ENCODE measurements at places on chromosomes 2 and 18.
A peak's percentile ranks its signal among the peaks of the same experiment; 100 is the strongest.

- H3K27me3 ChIP-seq: no peaks in the 10 kb centered on the region
- DNase-seq: no peak
- no peaks in the 10 kb centered on the region for H3K36me3 ChIP-seq
These were observed 4.1 kb downstream of the ITGA4 start for GRCh38 chr2:181461056-181461997.

DNA sequence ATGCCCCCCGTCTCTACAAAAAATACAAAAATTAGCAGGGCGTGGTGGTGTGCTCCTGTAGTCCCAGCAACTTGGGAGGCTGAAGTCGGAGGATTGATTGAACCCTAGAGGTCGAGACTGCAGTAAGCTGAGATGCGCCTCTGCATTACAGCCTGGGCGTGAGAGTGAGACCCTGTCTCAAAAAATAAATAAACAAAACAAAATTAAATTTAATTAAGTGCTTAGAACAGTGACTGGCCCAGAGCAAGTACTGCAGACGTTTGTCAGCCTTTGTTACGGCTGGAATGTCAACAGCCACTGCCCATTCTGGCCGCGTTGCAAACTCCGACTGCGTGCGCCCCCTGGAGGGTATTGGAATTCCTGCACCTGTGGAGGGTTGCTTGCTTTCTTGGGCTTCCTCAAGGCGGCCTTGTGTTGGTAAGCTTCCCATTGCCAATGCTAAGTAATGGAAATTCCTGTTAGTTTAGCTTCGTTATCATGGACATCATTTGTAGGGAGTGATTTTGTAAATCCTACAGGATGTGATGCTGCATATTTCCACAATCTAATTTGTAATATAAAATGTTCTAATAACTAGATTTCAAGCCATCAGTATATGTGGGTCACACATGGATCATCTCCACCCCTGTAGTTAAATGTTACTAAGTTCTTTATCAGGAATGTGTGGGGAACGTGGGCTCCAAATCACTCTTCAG is 15.9 kb upstream of the ATP6V1B1 start:
- H3K4me3 ChIP-seq: no peak overlapping the region
- H3K36me3 ChIP-seq: no peaks in the 10 kb centered on the region
- H3K27ac ChIP-seq: no peak overlapping the region
- DNase-seq: peak; percentile 92

DNA sequence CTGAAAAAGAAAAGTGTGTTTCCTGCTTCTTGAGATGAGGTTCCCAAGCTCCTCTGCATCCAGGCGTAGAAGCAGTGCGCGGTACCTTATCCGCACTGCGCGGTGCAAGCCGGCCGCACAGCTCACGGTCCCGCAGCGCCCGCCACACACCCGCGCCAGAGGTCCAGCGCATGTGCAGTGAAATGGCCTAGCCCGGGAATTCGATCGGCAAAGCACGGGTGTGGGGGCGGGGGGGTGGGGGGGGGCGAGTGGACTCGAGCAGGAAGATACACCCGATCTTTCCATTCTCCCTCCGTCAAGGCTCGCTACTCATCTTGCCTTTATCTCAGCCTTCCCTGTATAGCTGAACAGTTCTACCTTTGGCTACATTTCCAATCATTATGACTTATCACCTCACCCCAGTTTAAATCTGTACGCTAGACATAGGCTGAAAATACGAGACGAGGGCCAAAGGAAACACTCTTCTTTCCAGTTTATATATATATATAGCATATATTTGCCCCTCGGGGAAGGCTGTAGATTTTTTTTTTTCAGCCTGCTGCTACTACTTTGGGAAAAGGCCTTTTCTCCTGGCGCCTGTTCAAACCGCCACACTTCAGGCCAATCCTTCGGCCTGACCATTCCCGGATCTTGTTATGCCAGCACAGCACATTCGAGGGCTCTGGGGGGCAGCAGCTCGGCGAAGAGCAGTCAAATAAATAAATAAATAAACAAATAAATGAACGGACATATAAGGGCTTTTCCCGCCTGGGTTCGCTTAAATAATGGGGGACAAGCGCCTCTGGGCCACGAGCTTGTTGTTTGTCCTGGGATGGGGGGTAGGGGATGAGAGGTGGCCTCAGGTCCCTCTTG is 10.4 kb downstream of the HOXD8 start:
- no peaks in the 10 kb centered on the region for H3K36me3 ChIP-seq
- no peak overlapping the region for H3K27ac ChIP-seq
- H3K4me1 ChIP-seq: no peaks in the 10 kb centered on the region
- peak overlapping the region; percentile 70 for H3K4me3 ChIP-seq
- no peaks in the 10 kb centered on the region for H3K27me3 ChIP-seq
- DNase-seq: no peak

GRCh38 chr2:106124106-106124756 is 69.9 kb downstream of the UXS1 start:
- no peak for DNase-seq
- no peak overlapping the region for H3K4me3 ChIP-seq
- H3K27me3 ChIP-seq: no peaks in the 10 kb centered on the region

- no peak overlapping the region for H3K27ac ChIP-seq
- peaks cover 82% of the 10 kb centered on the region for H3K27me3 ChIP-seq
These were observed 96.3 kb downstream of the EVA1A start for GRCh38 chr2:75464348-75464946.

DNA sequence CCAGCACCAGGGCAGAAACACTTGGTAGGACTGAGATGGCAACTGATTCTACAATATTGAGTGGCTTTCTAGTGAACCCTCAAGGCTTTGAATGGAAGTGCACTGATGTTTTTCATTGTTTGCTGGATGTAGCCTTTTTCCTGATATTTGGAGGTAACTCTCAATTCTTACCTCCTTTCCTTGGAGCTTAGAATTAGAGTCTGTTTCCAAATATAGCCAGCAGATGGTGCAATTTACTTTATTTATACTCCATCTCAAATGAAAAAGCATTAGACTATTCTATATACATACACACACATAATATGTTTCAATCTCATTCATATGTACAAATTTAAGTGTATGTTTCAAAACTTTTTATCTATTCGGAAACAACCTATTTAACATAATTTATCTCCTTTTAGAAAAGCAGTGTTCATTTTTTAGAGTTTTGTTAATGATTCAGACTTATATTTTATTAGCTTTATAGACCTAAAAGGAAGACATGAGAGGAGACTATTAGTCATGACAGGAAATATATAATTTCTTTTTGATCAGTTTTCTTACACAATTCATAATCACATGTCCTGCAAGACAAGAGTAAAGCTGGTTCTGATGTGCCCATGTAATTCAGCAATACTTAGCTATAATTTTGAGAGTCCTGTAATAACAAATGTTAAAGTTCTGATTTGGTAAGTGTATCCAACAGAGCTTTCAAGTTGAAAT is 124.8 kb downstream of the NUP35 start:
- no peaks in the 10 kb centered on the region for H3K27me3 ChIP-seq
- no peak overlapping the region for H3K4me3 ChIP-seq
- H3K27ac ChIP-seq: no peak overlapping the region
- no peak for DNase-seq
- H3K4me1 ChIP-seq: no peaks in the 10 kb centered on the region

- peaks cover 73% of the 10 kb centered on the region for H3K27me3 ChIP-seq
- H3K4me1 ChIP-seq: no peaks in the 10 kb centered on the region
- no peak overlapping the region for H3K27ac ChIP-seq
These were observed 15.4 kb upstream of the OTOS start for GRCh38 chr2:240155745-240156390.

DNA sequence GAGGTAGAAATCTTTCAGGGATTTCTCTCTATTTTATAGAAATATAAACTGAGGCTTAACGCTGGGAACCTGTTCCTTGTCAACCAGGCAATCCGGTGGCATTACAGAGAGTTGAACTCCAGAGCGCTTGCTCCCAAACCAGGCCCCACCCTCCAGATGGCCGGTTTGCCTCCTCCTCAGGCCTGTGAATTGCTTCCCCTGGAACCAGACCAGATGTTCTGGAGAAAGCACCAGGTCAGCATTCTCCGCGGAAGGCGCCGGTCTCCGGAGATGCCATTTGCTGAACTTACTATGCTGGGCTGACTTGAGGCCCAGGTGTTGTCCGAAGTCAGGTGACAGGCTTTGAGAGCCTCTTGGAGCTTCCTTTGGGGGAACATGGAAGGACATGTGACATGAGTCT is 17.2 kb downstream of the TNP1 start:
- DNase-seq: no peak
- H3K4me3 ChIP-seq: no peak overlapping the region
- no peak overlapping the region for H3K27ac ChIP-seq
- H3K4me1 ChIP-seq: no peaks in the 10 kb centered on the region

DNA sequence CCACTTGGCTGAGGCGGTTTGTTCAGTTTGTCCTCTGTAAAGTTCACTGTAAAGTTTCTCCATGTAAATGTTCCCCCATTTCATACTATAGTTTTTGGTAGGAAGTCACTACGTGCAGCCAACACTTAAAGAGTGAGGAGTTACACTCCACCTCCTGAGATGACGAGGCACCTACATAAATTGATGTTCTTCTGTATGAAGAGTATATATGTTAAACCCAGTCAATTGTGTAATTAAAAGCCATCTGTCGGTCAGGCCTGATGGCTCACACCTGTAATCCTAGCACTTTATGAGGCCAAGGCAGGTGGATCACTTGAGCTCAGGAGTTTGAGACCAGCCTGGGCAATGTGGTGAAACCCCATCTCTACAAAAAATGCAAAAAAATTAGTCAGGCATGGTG is 7.6 kb downstream of the PIGN start:
- no peak for DNase-seq
- no peak overlapping the region for H3K4me3 ChIP-seq
- no peak overlapping the region for H3K27ac ChIP-seq
- H3K36me3 ChIP-seq: no peaks in the 10 kb centered on the region
- H3K4me1 ChIP-seq: peaks cover 34% of the 10 kb centered on the region
- H3K27me3 ChIP-seq: no peaks in the 10 kb centered on the region

GRCh38 chr2:231605607-231606091 is 13.0 kb downstream of the TEX44 start:
- DNase-seq: no peak
- H3K36me3 ChIP-seq: peaks cover 33% of the 10 kb centered on the region
- no peaks in the 10 kb centered on the region for H3K27me3 ChIP-seq
- H3K4me3 ChIP-seq: peak overlapping the region; percentile 66

DNA sequence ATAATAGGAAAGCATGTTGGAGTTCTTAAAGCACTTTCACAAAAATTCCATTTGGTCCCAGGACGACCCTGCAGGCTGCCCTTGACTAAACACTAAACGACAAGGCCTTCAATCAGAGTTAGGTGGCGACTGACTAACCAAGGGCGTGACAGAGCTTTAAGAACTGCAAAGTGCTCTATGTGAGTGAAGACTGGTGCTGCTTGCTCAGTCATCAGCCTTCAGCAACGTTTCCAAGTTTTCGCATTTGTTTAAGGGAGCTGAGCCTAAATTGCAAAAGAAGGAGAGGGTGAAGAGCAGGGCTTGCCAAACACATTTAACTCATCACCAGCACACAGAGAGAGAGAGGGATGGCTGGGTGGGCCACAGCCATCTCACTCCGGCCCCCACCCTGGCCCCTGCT is 204.7 kb upstream of the PID1 start:
- H3K27ac ChIP-seq: peak overlapping the region; percentile 47
- H3K4me1 ChIP-seq: peaks cover 13% of the 10 kb centered on the region
- no peak overlapping the region for H3K4me3 ChIP-seq
- no peaks in the 10 kb centered on the region for H3K27me3 ChIP-seq

- no peaks in the 10 kb centered on the region for H3K36me3 ChIP-seq
- H3K4me3 ChIP-seq: no peak overlapping the region
- H3K27ac ChIP-seq: no peak overlapping the region
- DNase-seq: no peak
- no peaks in the 10 kb centered on the region for H3K27me3 ChIP-seq
- H3K4me1 ChIP-seq: no peaks in the 10 kb centered on the region
These were observed 326.2 kb downstream of the EN1 start for GRCh38 chr2:118521272-118521671.

- no peak overlapping the region for H3K27ac ChIP-seq
- peaks cover 25% of the 10 kb centered on the region for H3K27me3 ChIP-seq
- H3K36me3 ChIP-seq: no peaks in the 10 kb centered on the region
- no peak overlapping the region for H3K4me3 ChIP-seq
These were observed 125.2 kb downstream of the RTN4 start for GRCh38 chr2:54925022-54925421.

DNA sequence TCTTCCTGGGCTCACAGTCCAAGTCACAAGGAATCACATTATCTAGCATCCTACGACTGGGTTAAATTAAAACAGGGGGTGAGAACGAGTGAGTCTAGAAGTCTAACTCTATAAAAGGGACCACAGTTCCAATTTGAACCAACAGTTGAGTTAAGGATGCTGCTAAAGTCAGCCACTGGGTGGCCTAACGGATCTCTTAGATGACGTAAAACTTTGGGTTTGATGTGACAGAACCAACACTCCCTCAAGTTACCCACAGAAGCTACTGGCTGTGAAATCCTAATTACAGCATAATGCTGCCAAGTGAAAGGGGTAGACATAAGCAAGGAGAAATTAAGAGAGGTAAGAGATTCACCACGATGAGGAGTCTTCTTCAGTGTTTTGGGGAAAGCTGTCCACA is 32.7 kb upstream of the RUFY4 start:
- H3K4me3 ChIP-seq: no peak overlapping the region
- no peaks in the 10 kb centered on the region for H3K36me3 ChIP-seq
- peaks cover 53% of the 10 kb centered on the region for H3K27me3 ChIP-seq
- H3K4me1 ChIP-seq: no peaks in the 10 kb centered on the region
- no peak overlapping the region for H3K27ac ChIP-seq
- DNase-seq: no peak

- H3K27me3 ChIP-seq: no peaks in the 10 kb centered on the region
- H3K4me1 ChIP-seq: no peaks in the 10 kb centered on the region
- no peak overlapping the region for H3K4me3 ChIP-seq
- no peaks in the 10 kb centered on the region for H3K36me3 ChIP-seq
These were observed 26.8 kb downstream of the RHBDD1 start for GRCh38 chr2:226862623-226863022.

- no peaks in the 10 kb centered on the region for H3K4me1 ChIP-seq
- H3K27ac ChIP-seq: no peak overlapping the region
- DNase-seq: no peak
- H3K27me3 ChIP-seq: no peaks in the 10 kb centered on the region
These were observed 348.7 kb upstream of the CDH20 start for GRCh38 chr18:60984510-60984909.

- DNase-seq: no peak
- peaks cover 53% of the 10 kb centered on the region for H3K36me3 ChIP-seq
- H3K27me3 ChIP-seq: no peaks in the 10 kb centered on the region
- H3K27ac ChIP-seq: peak overlapping the region; percentile 83
These were observed 654 bp upstream of the ASB1 start for GRCh38 chr2:238425979-238426567.

DNA sequence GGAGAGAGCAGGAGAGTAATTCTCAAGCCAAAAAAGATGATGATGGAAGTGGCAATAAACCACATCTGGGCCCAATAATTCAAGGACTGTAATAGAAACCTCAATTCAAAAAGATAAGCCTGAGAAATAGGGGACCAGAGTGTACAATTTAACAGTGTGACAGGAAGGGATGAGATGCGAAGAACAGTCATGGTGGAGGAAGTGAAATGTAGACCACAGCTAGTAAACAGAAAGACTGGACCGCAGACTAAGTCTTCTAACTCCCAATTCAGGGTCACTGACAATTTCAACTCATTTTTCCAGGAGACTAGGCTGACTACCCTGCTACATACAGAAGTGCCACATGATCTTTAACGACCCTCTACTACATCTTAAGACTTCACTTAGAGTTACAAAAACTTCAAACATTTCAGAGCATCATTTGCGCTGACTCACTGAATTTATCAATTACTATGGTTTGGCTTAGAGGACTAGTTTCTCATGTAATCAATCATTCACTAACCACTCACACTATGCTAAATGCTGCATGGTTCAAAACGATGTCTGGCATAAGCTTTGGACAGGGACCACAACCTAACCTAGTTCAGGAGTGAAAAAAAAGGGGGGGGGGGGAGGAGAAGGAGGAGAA is 9.0 kb downstream of the CUL3 start:
- no peaks in the 10 kb centered on the region for H3K36me3 ChIP-seq
- DNase-seq: no peak
- peaks cover 52% of the 10 kb centered on the region for H3K4me1 ChIP-seq

GRCh38 chr2:187978356-187978755 is 313.3 kb upstream of the GULP1 start:
- no peak for DNase-seq
- H3K4me3 ChIP-seq: no peak overlapping the region
- H3K36me3 ChIP-seq: no peaks in the 10 kb centered on the region
- H3K4me1 ChIP-seq: no peaks in the 10 kb centered on the region

All from Calu3 (cell line).